Hypothalamus (tissue), 51 donors: ENCODE measurements at places on chromosomes 1 and 21.

- no peak for DNase-seq
These were observed 605 bp downstream of the RGS4 start for GRCh38 chr1:163069655-163070277.

DNA sequence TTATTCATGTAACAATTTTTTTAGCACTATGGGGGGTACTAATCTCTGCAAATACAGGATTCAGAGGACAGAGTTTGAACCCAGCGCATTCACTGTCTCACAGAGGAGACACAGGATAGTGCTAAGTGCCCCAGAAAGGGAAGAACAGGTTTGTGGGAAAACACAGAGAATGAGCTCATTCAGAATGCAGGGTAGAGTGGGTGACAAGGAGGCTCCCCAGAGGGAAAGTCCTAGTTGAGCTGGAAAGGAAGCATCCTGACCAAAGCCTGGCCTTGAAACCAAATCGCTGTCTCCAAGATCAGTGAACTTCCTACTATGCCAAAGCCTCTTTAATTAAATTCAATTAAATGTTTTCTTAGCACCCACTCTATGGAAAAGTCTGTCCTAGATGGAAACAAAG is 19.0 kb upstream of the RGS2 start:
- no peak for DNase-seq

DNA sequence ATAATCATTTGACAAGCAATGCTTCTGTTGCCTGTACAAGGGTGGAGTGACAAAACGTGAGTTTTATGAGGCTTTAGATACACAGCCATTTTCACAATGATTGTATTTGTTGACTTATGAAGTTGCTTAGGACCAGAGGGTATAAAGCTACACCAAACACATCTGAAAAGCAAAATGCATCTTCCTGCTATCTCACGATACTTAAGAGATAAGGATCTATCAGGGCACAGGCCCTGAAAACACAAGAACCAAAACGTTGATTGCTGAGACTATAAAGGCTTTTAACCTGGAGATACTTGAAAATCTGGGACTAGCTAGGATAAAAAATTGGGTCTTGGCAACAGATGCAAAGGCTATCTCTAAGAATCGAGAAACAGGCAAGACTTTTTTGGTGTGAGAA is 115.7 kb downstream of the SLC5A9 start:
- no peak for DNase-seq

GRCh38 chr1:46012236-46012635 is 120.2 kb downstream of the PIK3R3 start:
- DNase-seq = no peak

- no peak for DNase-seq
These were observed 40.2 kb upstream of the PARP1 start for GRCh38 chr1:226447932-226448665.
